NCI-H345 (cell line): ENCODE measurements at places on chromosomes 12 and 14.

GRCh38 chr14:81172353-81172752, 48.4 kb downstream of the GTF2A1 start:
- no peak for DNase-seq

GRCh38 chr12:110548678-110549077, 34.4 kb downstream of the PPTC7 start:
- DNase-seq, result no peak

GRCh38 chr12:103780992-103781391, 60.0 kb downstream of the NT5DC3 start:
- DNase-seq, result no peak

DNA sequence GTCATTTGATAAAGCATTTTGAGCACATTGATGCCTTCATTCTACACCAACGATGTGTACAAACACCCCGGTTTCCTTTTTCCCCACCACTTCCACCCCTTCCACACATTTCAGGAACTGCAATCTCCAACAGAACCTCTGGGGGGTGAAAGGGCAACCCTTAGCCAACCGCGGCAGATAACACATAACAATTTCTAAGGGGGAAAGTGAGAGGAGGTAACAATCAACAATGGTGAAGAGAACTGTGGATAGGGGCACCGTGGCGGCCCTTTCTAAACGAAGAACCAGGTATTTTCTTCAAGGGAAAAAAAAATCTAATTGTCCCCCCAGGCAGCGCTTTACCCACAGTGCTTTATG, 1.1 kb downstream of the KITLG start:
- peak; percentile 72 for DNase-seq

DNA sequence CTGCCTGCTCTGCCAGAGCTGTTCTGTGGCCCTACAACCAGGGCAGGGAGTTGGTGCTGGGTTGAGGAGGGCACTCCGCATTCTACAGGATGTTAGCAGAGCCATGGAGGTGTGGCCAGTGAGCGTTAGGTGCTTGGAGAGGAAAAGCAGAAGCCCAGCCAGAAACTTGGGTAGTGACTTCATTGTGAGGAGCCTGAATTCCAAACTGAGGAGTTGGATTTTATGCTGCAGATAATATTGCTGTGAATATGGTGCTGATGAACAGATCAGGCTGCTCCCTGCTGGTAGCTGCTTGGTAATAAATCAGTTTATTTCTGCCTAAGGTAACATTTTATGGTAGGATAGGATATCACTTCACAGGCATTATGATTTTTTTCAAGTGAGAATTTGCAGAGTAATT, 7.1 kb upstream of the CCDC175 start:
- DNase-seq, result no peak

DNA sequence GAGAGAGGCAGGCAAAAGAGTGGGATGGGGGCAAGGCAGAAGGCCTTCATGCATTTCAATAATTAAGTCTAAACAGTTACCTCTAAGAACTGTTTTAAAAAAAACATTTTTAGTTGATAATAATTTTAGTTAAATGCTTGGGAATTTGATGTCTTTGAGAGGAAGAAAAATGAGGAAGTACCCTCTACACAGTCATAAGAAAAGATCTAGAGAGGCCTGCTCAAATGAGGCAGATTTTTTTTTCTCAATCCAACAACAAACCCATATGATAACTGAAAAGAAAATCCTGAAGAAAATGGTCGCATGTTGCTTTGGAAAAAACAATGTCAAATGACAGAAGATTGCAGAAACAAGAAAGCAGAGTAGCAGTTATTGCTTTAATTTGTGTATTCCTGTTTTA, 25.6 kb downstream of the SINHCAF start:
- DNase-seq, result no peak

DNA sequence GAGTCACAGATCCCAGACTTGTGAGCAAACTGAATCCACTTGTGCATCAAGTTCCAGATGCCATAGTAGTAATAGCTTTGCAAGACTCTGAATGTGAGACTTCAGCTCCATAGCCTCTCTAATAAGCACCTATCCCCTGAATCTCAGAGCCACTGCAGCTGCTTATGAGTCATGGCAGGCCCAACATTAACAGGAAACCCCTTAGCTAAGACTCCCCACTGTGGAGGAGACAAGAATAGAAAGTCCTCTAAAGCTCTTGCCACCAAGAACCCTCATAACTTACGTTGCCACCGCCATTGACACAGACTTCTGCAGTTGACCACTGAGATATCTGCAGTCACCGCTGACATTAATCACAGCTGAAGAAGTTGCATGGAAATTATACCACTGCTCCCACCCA, 62.9 kb upstream of the PDE3A start:
- DNase-seq, result no peak

DNA sequence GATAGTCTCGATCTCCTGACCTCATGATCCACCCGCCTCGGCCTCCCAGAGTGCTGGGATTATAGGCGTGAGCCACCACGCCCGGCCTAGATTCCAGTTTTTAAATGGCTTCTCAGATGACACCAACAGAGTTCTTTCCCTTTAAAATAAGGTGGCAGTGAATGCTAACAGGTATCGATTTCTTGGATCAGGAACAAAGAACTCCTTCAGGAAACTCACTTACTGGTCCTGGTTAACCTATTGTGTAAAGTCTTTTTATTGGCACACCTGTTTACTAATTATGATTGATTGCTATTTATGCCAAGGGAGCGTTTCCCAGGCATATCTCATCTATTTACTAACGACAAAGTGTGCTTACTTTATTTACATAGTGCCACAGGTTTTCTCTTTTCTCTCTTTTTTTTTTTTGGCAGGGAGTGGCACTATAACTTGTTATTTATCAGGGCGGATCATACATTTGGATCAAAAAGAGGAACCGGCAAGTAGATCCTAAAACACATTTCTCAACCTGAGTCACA, 89.7 kb downstream of the GLT1D1 start:
- DNase-seq, result peak; percentile 95

- DNase-seq, result no peak
Observed at GRCh38 chr14:89564286-89564957, 147.4 kb upstream of the FOXN3 start.

DNA sequence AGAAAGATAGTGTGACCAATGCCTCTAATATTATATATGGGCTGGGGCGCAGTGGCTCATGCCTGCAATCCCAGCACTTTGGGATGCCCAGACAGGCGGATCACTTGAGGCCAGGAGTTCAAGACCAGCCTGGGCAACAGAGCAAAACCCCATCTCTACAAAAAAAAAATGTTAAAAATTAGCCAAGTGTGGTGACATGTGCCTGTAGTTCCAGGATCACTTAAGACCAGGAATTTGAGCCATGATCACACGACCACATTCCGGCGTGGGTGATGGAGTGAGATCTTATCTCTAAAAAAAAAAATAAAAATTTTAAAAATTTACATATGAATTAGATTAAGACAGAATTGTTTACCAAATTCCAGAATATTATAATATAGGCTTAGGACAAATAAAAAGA, 12.0 kb downstream of the TM7SF3 start:
- no peak for DNase-seq

DNA sequence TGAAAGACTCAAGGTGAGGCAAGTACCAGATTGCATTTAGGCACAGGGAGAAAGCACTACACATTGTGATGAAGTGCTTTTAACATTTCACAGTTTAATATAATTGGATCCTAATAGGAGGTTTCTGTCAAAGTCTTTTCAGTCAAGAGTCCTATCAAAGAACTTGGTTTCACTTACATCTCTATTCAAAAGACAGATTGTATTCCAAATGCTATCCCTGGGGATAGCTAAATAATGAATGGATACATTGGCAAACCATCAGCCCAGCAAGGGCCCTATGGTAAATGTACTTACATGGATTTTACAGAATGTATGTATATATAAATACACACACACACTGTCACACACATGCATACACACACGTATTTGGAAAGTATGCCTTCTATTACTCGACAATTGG, 655.5 kb upstream of the FLRT2 start:
- peak; percentile 63 for DNase-seq

- DNase-seq, result no peak
Observed at GRCh38 chr14:57061009-57061711, 207.5 kb downstream of the EXOC5 start.

DNA sequence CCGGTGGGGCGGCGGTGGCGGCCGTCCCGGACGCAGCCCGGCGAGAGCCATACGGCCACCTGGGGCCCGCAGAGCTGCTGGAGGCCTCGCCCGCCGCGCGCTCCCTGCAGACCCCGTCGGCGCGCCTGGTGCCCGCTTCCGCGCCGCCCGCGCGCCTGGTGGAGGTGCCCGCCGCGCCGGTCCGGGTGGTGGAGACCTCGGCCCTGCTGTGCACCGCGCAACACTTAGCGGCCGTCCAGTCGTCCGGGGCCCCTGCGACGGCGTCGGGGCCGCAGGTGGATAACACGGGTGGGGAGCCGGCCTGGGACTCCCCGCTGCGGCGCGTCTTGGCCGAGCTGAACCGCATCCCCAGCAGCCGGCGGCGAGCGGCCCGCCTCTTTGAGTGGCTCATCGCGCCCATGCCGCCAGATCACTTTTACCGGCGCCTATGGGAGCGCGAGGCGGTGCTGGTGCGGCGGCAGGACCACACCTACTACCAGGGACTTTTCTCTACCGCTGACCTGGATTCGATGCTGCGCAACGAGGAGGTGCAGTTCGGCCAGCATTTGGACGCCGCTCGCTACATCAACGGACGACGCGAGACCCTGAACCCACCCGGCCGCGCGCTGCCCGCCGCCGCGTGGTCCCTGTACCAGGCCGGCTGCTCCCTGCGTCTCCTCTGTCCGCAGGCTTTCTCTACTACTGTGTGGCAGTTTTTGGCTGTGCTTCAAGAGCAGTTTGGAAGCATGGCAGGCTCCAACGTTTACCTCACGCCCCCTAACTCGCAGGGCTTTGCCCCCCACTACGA, 716 bp downstream of the RIOX1 start:
- peak; percentile 68 for DNase-seq

- DNase-seq, result no peak
Observed at GRCh38 chr12:89244536-89244935, 107.8 kb downstream of the DUSP6 start.

- DNase-seq, result no peak
Observed at GRCh38 chr14:24277071-24277470, 5.7 kb upstream of the RABGGTA start.

DNA sequence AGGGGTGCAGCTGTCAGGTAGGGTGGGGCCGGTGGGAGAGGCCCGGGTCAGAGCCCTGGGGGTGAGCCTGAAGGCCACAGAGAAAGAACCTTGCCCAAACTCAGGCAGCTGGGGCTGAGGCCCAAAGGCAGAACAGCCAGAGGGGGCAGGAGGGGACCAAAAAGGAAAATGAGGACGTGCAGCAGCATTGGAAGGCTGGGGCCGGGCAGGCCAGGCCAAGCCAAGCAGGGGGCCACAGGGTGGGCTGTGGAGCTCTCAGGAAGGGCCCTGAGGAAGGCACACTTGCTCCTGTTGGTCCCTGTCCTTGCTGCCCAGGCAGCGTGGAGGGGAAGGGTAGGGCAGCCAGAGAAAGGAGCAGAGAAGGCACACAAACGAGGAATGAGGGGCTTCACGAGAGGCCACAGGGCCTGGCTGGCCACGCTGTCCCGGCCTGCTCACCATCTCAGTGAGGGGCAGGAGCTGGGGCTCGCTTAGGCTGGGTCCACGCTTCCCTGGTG, 10.5 kb downstream of the MMP14 start:
- no peak for DNase-seq

DNA sequence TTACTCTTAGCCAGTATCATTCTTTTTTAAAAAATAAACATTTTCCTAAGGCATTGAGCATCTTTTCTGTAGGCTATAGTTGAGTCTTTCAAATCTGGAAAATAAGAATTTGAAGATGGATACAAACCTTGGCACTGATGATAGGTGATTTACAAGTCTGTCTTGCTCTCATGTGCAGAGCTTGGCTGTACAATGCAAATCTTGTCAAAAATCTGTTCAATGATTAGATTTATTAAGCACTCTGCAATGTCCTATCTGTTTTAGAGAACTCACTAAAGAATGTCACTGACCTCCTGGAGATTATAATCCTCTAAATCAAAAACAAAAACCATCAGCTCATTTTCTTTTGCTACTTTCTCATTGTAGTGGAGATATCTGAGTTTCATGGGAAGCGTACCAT, 42.8 kb upstream of the AMIGO2 start:
- DNase-seq, result no peak

GRCh38 chr12:47850153-47851084, 30.7 kb upstream of the HDAC7 start:
- no peak for DNase-seq

DNA sequence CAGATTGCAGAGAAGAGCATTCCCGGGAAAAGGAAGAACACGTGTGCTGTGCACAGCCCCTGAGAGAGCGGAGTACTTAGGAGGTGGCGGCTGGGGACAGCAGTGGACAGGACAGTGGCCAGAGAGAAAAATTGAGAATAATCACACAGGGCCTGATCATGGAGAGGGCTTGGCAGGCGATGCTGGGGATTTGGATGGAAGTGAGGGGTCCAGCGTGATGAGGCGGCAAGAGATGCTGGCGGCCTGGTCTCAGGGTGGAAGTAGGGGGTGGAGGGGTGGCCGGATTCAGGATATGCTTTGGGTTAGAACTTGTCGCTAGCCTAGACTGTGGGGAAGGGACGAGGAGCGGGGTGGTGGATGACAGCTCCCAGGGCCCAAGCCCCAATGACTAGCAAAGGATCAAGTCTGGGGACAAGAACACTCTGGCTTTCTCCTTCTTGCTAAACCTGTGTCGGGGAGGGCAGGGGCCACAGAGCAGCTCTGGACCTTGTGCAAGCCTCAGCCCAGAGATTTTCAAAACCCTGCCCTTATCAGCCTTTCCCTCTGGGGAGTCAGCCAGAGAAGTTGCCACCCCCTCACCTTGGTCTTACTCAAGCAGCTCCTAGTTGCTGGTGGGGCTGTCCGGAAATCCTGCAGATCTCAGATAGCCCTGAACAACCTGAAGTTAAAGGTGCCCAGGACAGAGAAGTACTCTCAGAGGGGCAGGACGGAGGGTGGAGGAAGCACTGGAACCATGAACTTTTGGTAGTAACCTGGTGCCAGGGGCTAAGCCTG, 1.3 kb downstream of the HVCN1 start:
- no peak for DNase-seq

DNA sequence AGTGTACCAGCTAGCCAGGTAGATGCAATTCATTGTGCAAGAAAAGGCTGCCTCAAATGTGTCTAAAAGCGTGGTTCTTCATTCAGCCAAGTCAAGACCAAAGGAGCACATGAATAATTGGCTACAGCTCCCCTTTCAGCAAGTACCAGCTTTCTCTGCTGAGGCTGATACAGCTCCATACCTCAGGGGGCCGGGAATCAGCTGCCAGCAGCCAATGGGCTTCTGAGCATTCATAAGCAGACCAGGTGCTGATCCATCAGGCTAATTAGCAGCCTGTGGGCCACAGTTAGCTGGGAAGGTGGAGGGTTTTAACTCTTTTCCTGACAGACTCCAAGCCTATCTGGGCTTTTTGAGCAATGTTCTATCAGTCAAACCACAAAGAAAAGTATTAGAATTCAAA, 264.7 kb downstream of the APAF1 start:
- DNase-seq, result no peak

GRCh38 chr12:49346659-49347310, at the start of gene DNAJC22:
DNAJC22 (plus strand) TSS chr12:49346888; CDS start chr12:49348873, 1,985 bp downstream.
- no peak for DNase-seq

GRCh38 chr14:75835737-75836136, 146.1 kb downstream of the TGFB3 start:
- no peak for DNase-seq

GRCh38 chr14:99593971-99594841, 9.8 kb downstream of the CCDC85C start:
- DNase-seq, result no peak

- DNase-seq, result no peak
Observed at GRCh38 chr12:58321414-58321813, 380.0 kb downstream of the ATP23 start.

GRCh38 chr14:105088812-105089745, 23.8 kb upstream of the GPR132 start:
- no peak for DNase-seq
